ENCODE measurements at places on chromosomes 7 and 10. TPM values are rescaled to one million over a fixed set of nuclear protein-coding genes. Genes with fewer than 3 reads are reported as not detected.

The RAPGEF5 gene
- total RNA-seq, result 7.1 TPM

The TAS2R3 gene
- total RNA-seq, result 2.8 TPM

The CYP26A1 gene
- not detected for total RNA-seq

The RASSF4 gene
- total RNA-seq, result 4.0 TPM

The GRM3 gene
- not detected for total RNA-seq

The ZNF804B gene
- not detected for total RNA-seq

The OR2A5 gene
- total RNA-seq, result not detected

The PIP gene
- not detected for total RNA-seq

- DNase-seq, result no peak
Observed at GRCh38 chr10:132892004-132892403, 50.4 kb downstream of the CFAP46 start.

GRCh38 chr10:63466144-63466935, 563 bp upstream of the JMJD1C start:
- no peak for DNase-seq

- DNase-seq, result no peak
Observed at GRCh38 chr7:157058068-157058467, 47.6 kb upstream of the MNX1 start.

GRCh38 chr7:30797176-30798040, 26.2 kb downstream of the MINDY4 start:
- no peak for DNase-seq

DNA sequence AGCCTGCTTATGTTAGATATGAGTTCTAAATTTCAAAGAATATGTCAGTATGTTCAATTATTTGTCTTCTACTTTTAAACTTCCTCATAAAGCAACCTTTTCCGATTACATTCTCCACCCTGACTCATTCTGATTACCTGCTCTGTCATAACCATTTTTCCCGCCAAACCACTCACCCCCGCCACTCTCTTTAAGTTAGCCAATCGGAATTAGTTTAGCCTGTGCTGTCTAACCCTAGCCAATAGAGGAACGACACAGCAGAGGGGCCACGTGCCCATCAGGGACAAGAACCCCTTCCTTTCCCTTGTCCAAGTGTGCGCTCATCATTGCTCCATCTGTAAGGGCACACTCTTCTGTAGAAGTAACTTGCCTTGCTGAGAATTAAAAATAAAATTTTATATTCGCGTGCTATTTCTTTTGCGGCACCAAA, 91.4 kb downstream of the CCDC71L start:
- DNase-seq, result no peak

DNA sequence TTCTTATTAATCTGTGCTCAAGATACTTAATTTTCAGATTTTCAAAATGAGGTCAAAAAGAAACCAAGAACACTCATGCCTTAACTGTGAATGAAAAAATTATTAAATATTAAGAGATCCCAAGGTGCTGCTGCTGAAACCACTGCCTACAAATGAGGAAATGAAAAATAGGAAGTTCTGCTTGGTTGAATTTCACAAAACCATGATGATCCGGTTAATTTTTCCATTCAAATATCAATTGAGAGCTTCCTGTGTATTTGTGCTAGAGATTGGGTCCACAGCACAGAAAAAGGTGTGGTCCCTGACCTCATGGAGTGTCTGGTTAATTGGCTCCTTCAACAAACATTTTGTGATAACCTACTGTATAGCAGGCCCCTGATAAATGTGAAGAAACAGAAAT, 132.7 kb upstream of the YAE1 start:
- no peak for DNase-seq

DNA sequence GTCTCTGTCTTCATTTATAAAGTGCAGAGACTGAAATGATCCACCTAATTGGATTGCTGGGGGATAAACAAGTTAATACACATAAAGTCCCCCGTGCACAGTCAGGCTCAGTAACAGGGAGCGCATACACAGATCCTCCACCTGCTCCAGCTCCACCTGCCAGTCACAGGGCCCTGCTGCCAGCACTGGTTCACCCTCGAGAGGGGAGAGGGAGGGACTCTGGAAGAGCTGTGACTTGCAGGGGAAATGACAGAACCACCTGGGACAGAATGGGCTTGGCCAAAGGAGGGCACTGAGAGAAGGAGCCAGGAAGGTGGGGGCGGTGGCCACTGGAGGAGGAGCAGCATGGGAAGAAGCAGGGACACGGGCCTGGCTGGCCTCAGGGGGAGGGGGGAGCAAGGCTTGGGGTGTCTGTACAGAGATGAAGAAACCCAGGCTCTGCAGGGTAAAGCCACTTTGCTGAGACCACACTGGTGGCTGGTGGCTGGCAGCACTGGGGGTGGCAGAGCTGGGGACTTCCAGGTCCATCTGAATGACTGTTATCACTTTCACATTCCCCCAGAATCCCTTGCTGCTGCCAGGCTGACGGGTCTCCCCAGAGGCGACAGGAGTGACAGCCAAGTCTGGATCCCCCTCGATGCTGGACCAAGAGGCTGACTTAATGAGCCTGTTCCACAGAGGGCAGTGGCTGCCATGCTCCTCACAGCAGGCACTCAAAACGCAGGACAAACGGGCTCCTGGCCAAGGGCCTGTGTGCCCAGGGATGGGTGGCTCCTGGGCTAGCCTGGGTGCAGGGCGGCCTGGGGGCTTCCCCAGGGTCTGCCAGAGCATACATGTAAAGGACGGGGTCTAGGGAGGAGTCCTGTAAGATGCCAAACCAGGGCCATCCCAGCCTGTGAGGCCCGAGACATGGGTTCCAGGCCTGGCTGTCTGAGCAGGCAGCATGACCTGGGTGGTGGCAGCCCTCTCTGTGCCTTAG, 151.1 kb downstream of the SH3PXD2A start:
- no peak for DNase-seq

- DNase-seq, result peak; percentile 52
Observed at GRCh38 chr7:116180302-116180701, 30.0 kb upstream of the TES start.

DNA sequence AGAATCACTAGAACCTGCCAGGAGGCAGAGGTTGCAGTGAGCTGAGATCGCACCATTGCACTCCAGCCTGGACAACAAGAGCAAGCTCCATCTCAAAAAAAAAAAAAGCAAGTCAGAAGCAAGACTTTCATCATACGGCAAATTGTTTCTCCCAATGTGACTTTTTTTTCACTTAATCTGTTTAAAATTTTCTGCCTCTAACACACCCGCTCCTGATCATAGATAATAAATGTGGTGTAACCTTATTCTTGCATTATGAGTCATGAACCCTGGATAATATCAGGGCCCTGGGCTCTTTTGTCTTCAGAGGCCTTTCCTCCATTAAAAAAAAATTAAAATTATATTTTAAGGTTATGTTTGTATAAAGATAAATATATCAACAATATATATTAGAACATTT, 111.4 kb upstream of the JCAD start:
- peak; percentile 47 for DNase-seq

All from mammary epithelial cell (primary cell).